ENCODE measurements at places on chromosomes 7 and 10.

DNA sequence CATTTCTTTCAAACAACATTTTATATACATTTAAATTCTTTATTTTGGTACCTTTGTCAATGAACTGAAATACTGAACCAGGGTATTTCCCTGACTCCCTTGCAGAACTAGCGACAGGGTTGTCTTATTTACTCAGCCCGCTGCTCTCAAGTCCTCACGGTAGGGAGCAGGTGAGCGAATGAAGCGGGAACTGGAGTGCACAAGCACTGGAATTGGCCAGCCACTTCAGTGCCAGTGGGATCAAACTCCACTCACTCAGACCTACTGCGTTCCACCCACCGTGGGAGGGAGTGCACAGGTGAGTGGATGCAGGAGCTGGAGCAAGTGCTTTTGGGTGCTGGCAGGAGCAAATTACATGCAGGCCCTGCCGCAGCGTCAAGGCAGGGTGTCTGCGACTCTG, 28.1 kb upstream of the NEUROD6 start:
- DNase-seq: no peak

DNA sequence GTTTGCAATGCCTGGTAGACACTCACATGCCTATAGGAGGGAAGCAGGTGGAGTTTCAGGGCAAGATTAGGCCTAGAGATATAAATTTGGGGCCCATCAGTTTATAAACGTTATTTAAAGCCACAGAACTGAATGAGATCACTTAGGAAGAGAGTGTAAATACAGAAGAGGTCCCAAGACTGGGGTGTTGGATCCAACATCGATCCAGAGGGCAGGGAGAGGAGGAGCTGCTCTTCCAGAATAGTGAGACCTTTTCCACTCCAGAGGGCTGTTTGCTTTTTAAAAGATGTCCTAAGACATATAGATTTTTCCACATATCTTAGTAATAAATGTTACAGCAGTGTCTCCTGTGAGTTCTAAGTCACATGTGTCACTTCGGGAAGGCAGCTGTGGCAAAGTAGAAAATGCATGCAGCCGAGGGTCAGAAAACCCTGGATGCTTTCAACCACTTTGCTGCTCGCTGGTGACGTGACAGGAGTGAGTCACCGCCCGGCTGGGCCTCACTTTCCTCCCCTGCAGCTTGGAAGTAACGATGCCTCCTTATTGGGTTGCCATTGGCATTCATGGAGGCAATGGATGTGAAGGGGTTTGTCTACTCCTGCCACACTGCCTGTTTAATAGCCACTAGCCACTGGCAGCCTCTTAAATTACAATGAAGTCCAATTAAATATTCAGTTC, 95.4 kb downstream of the TRIL start:
- DNase-seq: peak; percentile 80

- no peak for DNase-seq
Observed at GRCh38 chr7:96196676-96197075, 125.2 kb downstream of the SLC25A13 start.

DNA sequence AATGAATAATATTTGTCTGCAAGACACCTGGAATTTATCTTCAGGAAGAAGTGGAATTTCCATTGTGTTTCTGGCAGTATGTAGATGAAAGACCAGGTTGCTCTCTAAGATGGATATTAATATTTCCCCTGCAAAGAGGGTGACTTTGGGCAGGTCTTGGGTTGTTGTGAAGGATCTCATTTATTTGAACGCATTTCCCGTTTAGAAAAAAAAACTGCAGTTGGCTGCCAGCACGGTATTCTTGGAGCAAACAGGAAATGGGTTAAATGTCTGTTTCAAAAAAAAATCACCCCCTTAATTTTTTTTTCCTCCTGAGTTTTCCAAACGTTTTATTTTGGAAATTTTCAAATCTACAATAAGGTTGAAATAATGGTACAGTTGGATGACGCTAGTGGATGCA, 11.5 kb downstream of the EIF4H start:
- no peak for DNase-seq

DNA sequence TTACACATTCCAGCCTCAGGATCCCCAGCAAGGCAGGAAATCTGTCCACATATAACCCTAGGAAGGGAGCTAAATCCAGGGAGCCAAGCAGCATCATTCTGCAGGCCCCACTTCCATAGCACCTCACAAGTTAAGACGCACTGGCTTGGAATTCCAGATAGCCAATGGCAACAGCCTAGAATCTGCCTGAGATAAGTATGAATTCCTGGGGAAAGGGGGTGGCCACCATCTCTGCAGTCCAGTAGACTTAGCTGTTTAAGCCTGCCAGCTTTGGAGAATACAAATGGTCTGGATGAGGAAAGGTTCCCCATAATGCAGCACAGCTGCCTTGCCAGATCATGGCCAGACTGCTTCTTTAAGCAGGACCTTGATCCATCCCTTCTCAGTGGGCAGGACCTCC, 179.4 kb upstream of the PRSS1 start:
- DNase-seq: no peak

- peak; percentile 47 for DNase-seq
Observed at GRCh38 chr10:57867241-57867640, 400.5 kb downstream of the IPMK start.

DNA sequence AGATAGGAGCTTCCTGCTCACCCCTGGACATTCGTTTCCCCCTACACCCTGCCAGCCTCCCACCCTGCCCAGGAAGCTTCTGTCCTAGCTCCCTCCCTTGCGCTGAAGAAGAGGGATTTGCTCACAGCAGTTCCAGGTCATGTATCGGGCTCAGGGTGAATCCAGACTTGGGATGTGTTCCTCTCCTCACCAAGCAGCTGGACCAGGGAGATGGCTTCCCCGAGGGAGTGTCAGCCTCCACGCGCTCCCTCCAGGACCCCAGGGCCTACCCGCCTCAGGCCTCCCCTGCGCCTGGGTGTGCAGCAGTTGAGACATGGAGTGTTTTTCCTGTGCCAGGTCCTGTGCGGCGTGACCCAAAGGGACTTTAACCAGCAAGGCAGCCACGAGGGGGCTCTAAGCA, 435.6 kb upstream of the FOXK1 start:
- DNase-seq: no peak

GRCh38 chr10:106819490-106819889, 345.0 kb downstream of the SORCS1 start:
- DNase-seq: no peak

GRCh38 chr7:116876664-116877442, 14.5 kb downstream of the CAPZA2 start:
- DNase-seq: no peak

- no peak for DNase-seq
Observed at GRCh38 chr7:111255576-111255975, 164.6 kb downstream of the LRRN3 start.

DNA sequence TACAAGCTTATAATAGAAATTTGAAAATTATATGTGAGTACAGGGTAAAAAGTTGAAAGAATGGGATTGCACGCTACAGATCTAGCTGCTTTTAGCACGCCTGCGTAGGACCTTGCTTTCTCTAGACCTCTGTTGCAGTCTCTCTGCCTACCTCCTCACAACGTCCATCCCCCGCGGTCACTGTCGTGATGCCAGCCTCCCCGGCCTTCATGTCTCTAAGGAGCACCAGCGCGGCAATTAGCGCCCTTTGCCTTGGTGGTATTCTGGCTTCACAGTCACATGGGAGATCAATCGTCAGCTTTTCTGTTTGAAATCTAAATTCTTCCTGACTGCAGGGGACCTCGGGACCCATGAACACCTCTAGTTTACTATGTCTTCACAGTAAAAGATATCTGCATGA, 131.3 kb downstream of the EGFR start:
- no peak for DNase-seq

- no peak for DNase-seq
Observed at GRCh38 chr10:64174666-64175255, 653.6 kb downstream of the REEP3 start.

DNA sequence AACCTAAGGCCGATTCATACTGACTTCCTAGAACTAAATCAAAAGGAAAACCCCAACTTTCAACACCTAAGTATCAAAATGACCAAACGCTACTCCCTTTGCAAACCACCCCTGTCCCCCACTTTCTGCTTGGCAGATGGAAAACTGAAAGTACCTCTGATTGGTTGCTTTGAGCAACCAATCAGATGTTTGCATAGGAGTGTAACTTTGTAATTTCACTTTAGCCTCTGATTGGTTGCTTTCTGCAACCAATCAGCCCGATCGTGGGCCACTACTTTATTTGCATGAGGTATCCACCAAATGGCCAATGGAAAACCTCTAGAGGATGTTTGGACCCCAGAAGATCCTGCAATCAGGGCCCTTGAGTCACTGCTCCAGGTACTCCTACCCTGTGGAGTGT, 12.3 kb upstream of the SNX10 start:
- no peak for DNase-seq

DNA sequence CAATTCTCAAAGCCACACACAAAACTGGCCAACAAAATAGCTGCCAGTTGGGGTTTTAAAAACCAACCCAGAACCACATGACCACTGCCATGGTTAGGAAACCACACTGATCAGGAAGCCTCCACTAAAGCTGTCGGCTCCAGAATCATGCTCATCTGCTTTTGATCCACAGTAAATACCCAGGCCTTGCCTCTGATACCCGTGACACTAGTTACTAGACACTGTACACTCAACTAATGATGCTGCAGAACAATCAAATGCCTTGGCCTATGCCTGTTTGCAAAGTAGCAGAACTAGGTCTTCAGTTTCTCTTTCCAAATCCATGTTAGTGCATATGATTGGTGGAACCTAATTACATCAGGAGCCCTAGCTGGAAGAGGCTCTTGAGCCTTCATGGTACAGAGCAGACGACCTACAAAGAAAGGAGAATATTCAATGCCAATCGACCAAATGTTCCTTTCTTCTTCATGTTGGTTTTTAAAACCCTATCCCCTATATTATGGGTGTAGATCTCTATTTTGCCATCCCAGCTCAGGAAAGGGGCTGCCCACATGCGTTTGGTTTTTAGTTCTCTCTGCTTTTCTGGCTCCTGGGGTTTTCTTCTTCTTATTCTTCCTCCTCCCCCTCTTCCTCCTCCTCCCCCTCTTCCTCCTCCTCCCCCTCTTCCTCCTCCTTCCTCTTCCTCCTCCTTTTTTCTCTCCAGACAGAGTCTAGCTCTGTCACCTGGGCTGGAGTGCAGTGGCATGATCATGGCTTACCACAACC, 76.6 kb downstream of the CNNM2 start:
- DNase-seq: no peak

DNA sequence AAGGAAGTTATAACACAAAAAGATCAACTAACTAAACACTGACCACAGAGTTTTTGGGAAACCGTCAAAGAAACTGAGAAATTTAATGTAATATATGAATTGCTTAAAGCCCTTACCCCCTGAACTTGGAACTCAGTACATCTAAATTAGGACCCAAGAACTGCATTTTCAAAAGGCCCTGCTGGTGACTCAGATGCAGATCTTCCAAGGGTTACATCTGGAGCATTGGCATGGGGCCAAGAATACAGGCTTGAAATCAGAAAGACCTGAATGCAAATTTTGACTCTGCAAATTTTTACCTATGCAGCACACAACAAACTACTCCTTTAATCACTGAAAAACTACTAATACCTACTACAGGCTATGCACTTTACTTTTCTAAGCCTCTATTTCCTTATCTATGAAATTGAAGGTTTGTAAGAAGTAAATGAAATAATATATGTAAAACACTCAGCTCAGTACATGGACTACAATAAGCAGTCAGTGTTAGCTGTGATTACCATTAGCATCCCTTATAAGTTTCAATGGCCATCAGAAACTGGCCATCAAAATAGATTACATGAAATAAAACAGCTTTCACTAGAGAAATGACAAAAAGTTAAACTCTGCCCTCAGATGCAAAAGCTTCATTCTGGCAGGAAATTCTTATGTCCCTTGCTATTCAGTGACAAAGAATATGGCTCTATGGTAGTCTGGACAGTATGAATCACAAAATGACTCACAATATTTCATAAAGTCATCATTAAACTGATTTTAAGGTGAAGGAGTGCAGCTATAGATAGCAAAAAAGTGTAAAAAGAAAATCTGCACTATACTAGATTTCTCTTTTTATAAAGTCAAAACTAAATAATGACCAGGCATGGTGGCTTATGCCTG, 43.6 kb downstream of the NSUN6 start:
- DNase-seq: peak; percentile 84

GRCh38 chr10:74575191-74575720, 251.1 kb upstream of the KAT6B start:
- no peak for DNase-seq

DNA sequence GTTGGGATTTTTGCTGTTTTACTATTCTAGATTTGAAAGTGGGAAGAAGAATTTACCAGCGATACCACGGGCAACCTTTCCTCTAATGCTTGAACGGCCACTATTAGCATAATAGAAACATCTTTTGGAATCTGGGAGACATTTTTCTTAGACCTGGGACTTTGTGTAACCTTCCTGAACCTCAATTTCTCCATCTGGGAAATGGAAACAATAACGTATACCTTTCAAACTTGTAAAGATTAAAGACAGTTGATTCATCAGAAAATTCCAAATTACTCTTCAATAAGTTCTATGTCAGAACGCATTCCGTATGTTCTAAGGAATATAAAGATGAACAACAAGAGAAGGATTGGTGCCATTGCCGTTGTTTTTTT, 453 bp upstream of the RNLS start:
- DNase-seq: no peak

DNA sequence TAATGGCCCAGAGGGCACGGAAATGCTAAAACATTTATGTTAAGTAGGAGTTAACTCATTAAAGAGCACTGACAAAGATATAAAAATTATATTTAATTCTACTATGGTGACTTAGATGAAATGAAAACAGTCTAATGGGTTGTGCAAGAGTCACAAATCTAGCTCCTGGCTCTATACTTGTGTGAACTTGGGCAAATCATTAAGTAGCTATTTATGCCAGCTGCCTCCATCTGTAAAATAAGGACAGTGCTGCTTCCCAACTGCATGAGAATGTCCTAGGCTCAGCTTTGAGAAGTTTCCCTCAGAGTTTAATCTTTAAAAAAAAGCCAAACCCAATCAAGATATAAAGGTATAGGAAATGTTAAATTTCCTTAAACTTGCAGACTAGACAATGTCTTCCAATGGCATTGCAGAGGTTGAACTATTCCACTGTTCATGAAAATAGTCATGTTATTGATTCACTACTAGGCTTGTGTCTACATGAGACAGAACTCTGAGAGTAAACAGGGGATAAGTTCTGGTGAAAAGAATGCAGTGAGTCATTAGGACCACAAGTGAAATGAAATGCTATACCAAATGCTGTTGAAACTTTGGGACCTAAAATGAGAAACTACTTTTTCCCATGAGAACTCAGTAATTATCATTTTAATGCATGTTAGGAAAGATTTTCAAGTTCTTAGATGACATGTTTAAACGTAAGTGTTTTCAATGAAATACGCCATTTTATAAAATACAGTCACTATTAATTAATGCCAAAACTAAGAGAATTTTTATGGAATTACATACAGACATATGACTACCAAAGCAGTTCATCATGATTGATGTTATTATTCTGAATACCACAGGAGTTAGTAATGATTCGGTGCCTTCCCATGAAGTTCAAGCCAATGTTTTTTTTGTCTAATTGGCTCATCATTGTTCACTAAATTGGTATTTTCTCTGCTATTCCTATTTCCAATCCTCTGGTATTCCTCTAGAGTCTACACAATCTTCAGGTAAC, 84.2 kb downstream of the CDK6 start:
- peak; percentile 70 for DNase-seq

Measured in astrocyte of the hippocampus (primary cell).